Immature natural killer cell (primary cell): ENCODE measurements at places on chromosomes 6 and 20.

DNA sequence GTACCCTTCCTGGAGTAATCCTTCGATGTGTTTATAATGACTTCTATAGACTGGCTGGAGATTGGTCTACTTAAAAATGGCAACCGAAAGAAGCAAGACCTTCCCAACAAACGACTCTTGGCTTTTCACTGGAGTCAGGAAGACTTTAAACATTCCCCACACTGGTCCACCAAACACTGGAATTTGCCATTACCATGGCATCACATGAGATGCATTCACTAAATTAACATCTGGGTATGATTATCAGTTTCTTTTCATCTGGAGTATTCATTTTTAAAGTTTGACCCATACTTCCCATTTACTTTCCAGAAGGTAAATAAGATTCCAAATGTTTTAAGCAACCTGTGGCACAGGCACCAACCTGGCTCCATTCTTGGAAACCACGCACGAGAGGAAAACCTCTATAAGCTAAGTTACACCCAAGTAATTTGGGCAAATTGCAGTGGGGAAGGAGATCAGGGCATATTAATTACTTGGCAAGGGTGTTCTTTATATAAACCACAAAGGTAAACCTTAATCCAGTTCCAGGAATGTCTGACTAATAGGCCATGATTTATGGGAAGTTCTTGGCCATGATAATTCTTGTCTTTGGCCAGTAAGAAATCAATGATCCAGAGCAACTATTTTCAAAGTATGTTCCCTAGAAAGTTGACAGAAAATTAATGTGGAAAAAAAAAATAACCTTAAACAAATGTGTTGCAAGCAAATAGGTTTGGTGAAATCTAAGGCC lies 190.0 kb upstream of the COL21A1 start:
- DNase-seq: no peak

GRCh38 chr20:57918551-57918950 lies 208.7 kb upstream of the PMEPA1 start:
- DNase-seq: no peak

GRCh38 chr6:45421709-45422502 lies 44.2 kb upstream of the SUPT3H start:
- DNase-seq: peak; percentile 31

GRCh38 chr20:59678951-59679350 lies 74.6 kb downstream of the PHACTR3 start:
- DNase-seq: no peak

DNA sequence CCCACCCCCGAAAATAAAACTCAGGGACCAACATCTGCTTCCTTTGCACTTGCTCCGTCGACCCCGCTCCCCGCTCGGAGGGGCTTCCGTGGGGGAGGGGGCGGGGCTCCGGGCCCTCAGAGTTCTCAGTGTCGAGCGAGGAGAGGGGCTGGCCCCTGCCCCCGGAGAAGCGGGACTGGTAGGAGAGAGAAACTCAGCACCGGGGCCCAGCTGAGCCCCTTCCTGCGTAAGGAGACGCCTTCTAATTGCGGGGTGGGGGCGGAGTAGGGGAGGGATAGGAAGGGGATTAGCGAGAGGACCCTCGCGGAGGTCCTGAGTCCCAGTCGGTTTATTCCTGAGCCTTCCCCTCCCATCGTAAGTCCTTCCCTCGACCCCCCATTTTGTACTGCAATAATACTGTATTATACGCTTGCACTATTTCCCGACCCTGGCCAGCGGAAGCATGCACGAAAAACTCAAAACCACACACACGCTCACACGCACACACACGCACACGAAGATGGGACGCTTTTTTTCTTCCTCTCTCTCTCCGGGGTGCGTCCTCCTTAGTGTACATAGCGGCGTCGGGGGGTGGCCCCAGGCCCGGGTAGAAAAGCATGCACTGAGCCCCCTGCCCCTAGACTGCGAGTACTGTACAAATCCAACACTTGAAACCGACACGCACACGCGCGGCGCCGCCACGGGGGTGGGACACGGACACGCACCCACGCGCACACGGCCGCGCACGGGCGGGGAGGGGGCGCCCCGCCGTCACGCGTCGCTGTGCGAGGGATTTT lies 22.1 kb upstream of the SLC22A7 start:
- DNase-seq: peak; percentile 31

DNA sequence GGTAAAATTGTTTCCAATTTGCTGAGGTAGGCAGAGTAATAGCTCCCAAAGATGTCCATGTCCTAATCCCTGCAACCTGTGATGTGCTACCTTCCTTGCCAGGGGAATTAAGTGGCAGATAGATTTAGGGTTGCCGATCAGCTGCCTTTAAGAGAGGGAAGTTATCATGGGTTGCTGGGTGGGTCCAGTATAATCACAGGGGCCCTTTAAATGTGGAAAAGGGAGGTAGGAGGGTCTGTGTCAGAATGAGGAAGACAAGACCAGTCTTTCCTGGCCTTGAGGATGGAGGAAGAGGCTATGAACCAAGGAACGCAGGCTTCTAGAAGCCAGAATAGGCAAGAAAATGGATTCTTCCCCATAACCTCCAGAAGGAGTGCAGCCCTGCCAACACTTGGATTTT lies 50.7 kb downstream of the CTCFL start:
- no peak for DNase-seq
